Ovary (tissue), 10 donors: ENCODE measurements at places on chromosomes 4 and X. TPM values are rescaled to one million over a fixed set of nuclear protein-coding genes. Genes with fewer than 3 reads are reported as not detected.

CXCL13 gene
- total RNA-seq = 0.24 TPM

UGT2A1 gene
- not detected for total RNA-seq

- H3K27ac ChIP-seq = no peak overlapping the region
- H3K36me3 ChIP-seq = no peaks in the 10 kb centered on the region
- no peak for DNase-seq
- H3K27me3 ChIP-seq = no peaks in the 10 kb centered on the region
- no peak overlapping the region for H3K4me3 ChIP-seq
Measured at GRCh38 chr4:57191523-57192034, 81.4 kb upstream of the IGFBP7 start.

- DNase-seq = no peak
- no peaks in the 10 kb centered on the region for H3K4me1 ChIP-seq
- no peak overlapping the region for H3K4me3 ChIP-seq
- no peak overlapping the region for H3K27ac ChIP-seq
- H3K36me3 ChIP-seq = no peaks in the 10 kb centered on the region
- H3K27me3 ChIP-seq = no peaks in the 10 kb centered on the region
Measured at GRCh38 chr4:19579608-19580007, 672.1 kb upstream of the SLIT2 start.

KLB gene
- total RNA-seq = not detected

DNA sequence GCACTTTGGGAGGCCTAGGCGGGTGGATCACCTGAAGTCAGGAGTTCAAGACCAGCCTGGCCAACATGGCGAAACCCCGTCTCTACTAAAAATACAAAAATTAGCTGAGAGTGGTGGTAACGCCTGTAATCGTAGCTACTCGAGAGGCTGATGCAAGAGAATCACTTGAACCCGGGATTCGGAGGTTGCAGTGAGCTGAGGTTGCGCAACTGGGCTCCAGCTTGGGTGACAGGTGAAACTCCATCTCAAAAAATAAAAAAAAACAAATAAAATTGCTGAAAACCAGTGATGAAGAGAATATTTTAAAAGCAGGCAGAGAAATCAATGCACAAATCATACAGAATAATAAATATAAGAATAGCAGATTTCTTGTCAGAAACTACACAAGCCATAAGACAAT lies 129.3 kb downstream of the SLIT2 start:
- no peaks in the 10 kb centered on the region for H3K36me3 ChIP-seq
- H3K4me3 ChIP-seq = no peak overlapping the region
- H3K4me1 ChIP-seq = no peaks in the 10 kb centered on the region
- no peaks in the 10 kb centered on the region for H3K27me3 ChIP-seq
- no peak overlapping the region for H3K27ac ChIP-seq

DNA sequence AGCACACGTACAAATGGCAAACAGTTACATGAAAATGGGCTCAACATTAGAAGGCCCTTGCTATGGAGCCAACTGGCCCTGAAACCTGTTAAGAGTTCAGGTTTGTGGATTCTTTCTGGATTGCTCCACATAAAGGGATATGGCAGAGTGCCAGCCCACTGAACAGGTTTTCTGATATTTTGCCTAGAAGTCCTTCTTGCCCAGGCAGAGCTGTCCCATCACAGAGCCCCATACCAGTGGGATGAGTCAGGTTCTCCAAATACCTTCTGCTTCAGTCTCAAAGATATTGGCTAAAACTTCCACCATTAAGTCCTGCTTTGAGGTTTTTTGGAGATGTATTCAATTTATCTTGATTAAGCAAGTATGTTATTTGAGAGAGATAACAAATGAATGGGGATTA lies 146.8 kb upstream of the IL1RAPL2 start:
- no peak for DNase-seq
- H3K27ac ChIP-seq = no peak overlapping the region
- no peaks in the 10 kb centered on the region for H3K36me3 ChIP-seq

GRCh38 chrX:14546190-14546589 lies 16.9 kb downstream of the GLRA2 start:
- H3K27me3 ChIP-seq = no peaks in the 10 kb centered on the region
- H3K4me1 ChIP-seq = no peaks in the 10 kb centered on the region
- no peaks in the 10 kb centered on the region for H3K36me3 ChIP-seq

DNA sequence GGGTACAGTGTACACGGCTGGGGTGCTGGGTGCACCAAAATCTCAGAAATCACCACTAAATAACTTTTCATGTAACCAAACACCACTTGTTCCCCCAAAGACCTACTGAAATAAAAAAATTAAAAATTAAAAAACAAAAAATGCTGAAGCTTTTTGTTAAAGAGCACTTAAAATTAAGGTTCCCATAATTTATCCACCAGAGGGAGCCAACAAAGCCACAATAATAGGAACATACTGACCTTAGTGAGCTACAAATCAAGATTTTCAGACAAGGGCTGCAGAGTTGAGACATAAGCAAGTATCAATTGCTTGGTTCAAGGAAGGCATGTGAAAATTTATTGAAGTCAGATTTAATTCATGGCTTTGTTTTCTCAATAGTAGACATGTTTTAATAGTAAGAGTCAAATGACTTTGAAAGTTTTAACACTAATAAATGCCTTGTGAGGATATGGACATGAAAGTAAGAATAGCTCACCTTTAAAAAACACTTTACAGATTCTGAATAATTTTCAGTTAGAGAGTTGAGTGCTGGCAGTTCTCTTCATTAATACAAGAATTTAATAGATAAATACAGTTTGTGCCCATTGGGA lies 43.0 kb upstream of the SCOC start:
- H3K36me3 ChIP-seq = no peaks in the 10 kb centered on the region
- H3K4me3 ChIP-seq = no peak overlapping the region
- DNase-seq = no peak

DNA sequence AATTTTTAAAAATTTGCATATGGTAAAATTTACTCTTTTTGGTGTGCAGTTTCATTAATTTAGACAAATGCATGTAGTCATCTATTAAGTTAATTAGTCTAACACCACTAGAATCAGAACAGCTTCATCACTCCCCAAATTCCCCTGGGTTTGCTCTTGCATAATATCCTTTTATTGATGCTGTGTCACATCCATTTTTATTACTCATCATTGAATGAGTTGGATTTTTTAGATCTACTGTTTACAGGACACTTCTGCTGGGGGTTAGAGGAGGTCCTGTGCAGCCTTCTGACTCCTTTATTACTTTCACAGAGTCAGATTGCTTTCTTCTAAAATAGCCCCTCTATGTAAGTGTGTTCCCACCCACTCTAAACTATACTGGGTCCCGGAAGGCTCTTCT lies 65.9 kb downstream of the MTHFD2L start:
- no peaks in the 10 kb centered on the region for H3K36me3 ChIP-seq
- H3K4me3 ChIP-seq = no peak overlapping the region
- DNase-seq = no peak
- no peak overlapping the region for H3K27ac ChIP-seq
- no peaks in the 10 kb centered on the region for H3K27me3 ChIP-seq

- no peak overlapping the region for H3K27ac ChIP-seq
- H3K27me3 ChIP-seq = no peaks in the 10 kb centered on the region
- DNase-seq = no peak
- no peak overlapping the region for H3K4me3 ChIP-seq
- no peaks in the 10 kb centered on the region for H3K36me3 ChIP-seq
Measured at GRCh38 chrX:153576961-153577360, 22.0 kb downstream of the CCNQ start.

DNA sequence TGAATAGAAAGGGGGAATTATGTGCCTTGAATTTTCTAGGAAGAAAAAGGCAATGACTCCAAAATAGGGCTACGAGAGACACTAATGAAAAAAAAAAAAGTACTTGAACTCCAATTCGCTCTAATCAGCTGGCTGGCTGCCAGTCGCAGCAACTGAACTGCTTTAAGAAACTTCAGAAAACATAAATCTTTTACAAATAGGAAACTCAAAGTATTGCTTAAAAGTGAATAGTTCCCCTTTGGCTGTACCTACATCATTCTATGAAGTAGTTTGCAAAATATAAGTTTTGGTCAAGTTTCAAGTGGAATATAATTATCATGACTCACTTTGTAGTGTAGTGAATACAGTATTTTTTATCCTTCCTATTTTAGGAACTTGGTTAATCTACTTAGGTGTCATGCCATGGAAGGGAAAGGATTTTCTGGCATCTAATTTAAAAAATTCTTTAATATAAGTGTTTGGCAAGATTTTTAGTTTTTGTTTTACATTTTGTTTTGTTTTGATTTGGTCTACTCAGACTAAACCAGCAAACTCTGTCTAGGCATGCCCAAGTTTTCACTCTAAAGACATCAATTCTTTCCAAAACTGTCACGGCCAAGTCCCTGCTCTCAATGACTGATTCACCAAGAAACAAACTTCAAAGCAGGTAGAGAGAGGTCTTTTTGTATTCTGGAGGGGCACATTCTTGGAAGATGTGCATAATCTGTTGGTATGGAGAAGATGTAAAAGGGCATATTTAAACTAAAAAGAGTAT lies 382.4 kb upstream of the GALNT7 start:
- H3K36me3 ChIP-seq = no peaks in the 10 kb centered on the region
- DNase-seq = no peak
- no peak overlapping the region for H3K27ac ChIP-seq
- H3K27me3 ChIP-seq = no peaks in the 10 kb centered on the region
- no peak overlapping the region for H3K4me3 ChIP-seq
- H3K4me1 ChIP-seq = no peaks in the 10 kb centered on the region

DNA sequence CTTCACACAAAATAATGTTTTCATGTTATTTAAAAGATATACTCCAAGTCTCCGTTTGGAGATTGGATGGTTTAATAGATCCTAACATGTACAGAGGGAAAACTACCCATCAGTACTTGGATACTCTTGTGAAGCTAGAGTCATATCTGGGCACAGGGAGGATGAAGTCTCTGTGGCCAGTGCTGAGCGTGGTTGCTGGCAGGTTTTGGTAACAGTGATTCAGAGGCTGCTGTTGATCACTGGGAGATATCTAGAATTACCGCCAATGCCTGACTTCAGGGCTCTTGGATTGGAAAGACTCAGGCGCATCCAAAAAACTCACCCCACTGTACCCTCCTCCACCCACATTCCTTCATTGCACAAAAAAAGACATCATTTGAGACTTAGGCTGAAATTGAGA lies 107.2 kb upstream of the PGRMC2 start:
- no peaks in the 10 kb centered on the region for H3K36me3 ChIP-seq
- peaks cover 8% of the 10 kb centered on the region for H3K4me1 ChIP-seq
- H3K27me3 ChIP-seq = no peaks in the 10 kb centered on the region
- no peak overlapping the region for H3K4me3 ChIP-seq
- no peak for DNase-seq

DNA sequence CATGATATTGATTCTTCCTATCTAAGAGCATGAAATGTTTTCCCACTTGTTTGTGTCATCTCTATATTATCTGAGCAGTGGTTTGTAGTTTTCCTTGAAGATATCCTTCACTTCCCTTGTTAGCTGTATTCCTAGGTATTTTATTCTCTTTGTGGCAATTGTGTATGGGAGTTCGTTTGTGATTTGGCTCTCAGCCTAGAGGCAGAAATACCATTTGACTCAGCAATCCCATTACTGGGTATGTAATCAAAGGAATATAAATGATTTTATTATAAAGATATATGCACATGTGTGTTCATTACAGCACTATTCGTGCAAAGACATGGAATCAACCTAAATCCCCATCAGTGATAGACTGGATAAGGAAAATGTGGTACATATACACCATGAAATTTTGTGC lies 172.7 kb upstream of the IL15 start:
- no peaks in the 10 kb centered on the region for H3K27me3 ChIP-seq
- DNase-seq = no peak
- H3K4me1 ChIP-seq = no peaks in the 10 kb centered on the region
- no peak overlapping the region for H3K27ac ChIP-seq
- H3K36me3 ChIP-seq = no peaks in the 10 kb centered on the region
- no peak overlapping the region for H3K4me3 ChIP-seq

- no peak overlapping the region for H3K27ac ChIP-seq
- no peaks in the 10 kb centered on the region for H3K27me3 ChIP-seq
- H3K4me3 ChIP-seq = no peak overlapping the region
- no peaks in the 10 kb centered on the region for H3K36me3 ChIP-seq
- no peaks in the 10 kb centered on the region for H3K4me1 ChIP-seq
- DNase-seq = no peak
Measured at GRCh38 chr4:174036111-174036510, 247.4 kb downstream of the FBXO8 start.

PITX2 gene
- total RNA-seq = 0.15 TPM

GRCh38 chr4:37828843-37829242 lies 2.4 kb downstream of the PGM2 start:
- no peak for DNase-seq
- no peaks in the 10 kb centered on the region for H3K36me3 ChIP-seq
- no peak overlapping the region for H3K4me3 ChIP-seq
- no peak overlapping the region for H3K27ac ChIP-seq
- peaks cover 8% of the 10 kb centered on the region for H3K4me1 ChIP-seq
- no peaks in the 10 kb centered on the region for H3K27me3 ChIP-seq

DNA sequence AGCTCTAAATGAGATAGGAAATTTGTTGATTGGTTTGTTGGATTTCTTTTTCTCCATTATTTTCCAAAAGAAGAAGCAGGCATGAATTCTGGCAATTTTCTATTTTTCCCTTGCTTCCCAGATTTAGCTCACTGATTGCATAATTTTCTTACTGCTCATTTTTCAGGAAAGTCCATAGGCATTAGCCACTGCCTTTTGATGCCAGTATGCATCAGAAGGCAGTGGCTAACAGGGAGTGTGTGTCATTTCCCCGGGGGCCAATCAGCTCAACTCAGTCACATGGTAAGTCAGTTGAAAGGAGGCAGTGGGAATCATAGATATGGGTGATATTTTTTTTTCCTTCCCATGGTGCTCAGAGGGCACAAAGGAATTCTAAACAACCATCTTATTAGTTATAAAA lies 156.7 kb downstream of the TRIML1 start:
- H3K36me3 ChIP-seq = no peaks in the 10 kb centered on the region
- H3K4me3 ChIP-seq = no peak overlapping the region
- H3K27me3 ChIP-seq = no peaks in the 10 kb centered on the region

FGF2 gene
- 36.0 TPM for total RNA-seq

FGFBP1 gene
- 0.36 TPM for total RNA-seq

RPA4 gene
- total RNA-seq = 1.1 TPM

DNA sequence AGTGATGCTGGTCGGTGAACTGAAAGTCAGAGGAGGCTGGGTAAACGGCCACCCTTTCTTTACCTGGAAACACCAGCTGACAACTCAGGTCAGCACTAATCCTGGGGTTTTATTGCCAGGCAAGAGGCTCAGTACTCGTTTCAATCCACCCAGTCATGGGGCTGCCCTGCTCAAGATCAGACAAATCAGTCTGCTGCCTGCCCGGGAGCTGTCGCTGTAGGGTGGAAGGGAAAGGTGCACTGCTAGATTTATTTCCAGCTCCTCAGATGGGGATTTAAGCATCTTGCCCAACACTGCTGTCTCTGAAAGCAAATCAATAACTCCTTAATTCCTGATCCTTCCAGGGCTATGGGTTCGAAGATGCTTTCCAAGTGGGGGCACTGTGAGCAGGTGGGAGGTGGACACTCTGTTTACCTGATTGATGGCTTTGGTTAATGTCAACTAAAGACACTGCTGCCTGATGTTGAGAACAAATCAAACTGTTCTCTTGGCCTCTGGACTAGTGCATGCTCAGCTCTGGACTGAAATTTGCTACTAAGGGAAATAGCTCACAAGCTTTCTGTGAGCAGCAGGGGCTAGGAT lies 59.3 kb downstream of the PHKA2 start:
- H3K27me3 ChIP-seq = no peaks in the 10 kb centered on the region
- H3K4me3 ChIP-seq = no peak overlapping the region
- H3K27ac ChIP-seq = no peak overlapping the region
- DNase-seq = no peak
- no peaks in the 10 kb centered on the region for H3K36me3 ChIP-seq
- no peaks in the 10 kb centered on the region for H3K4me1 ChIP-seq

TAPT1 gene
- total RNA-seq = 19.0 TPM
